ENCODE measurements at places on chromosomes 1 and 21.

GRCh38 chr21:16404776-16405175, 675.0 kb downstream of the USP25 start:
- no peak for DNase-seq

DNA sequence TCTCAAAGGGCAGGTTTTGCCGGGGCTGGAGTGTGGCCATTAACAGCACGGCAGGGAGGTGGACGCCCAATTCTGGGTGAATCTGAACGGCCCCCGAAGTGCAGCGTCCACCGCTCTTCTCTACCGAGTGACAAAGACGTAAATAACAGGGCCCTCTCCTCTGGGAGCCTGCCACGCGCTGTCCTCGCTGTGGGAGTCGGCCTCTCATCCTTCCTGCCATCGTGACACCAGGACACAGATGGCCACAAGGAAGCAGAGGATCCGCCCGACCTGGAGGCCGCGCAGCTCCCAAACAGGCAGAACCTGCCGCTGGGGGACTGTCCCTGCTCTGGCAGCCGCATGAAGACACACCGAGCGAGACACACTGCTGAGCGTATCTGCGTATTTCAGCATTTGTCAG, 12.1 kb upstream of the CDK11B start:
- DNase-seq = no peak

- no peak for DNase-seq
These were observed 76.3 kb downstream of the NPHP4 start for GRCh38 chr1:5915587-5916571.

DNA sequence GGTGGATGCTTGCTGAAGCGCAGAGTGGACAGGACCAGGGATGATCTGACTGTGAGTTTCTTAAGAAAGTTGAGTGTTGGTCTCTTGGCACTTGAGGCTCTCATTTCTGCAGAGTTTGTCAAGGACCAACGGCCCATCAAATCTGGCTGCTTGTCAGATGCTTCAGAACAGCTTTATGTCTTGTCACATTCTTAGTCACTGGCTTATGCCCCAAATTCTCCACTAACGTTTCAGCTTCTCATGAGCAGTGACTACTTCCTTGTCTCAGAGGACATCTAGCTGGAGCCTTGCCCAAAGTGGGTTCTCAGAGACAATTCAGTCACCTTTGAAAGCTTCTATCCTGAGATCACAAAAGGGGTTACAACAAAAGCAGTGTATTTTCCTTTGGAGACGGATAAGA, 92.3 kb downstream of the ST6GALNAC5 start:
- DNase-seq = no peak

DNA sequence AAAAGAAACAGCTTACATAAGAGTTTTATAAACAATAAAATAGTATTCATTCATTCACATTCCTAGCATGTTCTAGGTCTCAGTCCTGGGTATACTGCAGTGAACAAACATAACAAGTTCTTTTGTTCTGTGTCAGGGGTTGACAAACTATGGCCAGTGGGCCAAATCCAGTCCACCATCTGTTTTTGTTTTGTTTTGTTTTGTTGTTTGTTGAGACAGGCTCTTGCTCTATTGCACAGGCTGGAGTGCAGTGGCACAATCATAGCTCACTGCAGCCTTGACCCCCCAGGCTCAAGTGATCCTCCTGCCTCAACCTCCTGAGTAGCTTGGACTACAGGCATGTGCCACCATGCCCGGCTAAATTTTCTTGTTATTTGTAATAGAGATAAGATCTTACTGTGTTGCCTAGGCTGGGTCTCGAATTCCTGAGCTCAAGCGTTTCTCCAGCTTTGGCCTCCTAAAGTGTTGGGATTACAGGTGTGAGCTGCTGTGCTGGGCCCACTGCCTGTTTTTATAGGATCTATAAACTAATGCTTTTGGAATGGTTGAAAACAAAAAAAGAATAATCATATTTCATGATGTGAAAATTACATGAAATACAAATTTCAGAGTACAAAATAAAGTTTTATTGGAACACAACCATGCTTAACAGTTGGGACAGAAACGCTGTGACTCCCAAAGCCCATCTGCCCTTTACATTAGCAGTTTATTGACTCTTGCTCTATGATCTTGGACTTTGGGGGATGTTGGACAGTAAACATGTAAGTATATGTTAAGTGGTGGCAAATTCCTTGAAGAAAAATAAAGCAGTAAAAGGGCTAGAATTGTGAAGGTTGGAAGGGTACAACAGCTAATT, 17.9 kb downstream of the CAPZA1 start:
- DNase-seq = no peak

DNA sequence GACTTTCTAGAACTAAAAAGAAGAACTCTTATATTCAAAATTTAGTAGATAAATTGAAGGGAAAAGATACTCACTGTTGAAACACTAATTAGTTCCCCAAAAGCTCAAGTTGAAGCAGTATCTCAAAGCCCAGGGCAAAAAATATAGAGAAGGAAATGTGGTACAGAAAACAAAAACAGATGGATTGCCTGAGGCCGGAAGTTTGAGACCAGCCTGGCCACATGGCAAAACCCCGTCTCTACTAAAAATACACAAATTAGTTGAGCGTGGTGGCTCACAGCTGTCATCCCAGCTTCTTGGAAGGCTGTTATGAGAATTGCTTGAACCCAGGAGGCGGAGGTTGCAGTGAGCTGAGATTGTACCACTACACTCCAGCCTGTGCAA, 36.0 kb downstream of the FAM177B start:
- DNase-seq = no peak

- DNase-seq = no peak
These were observed 4.0 kb upstream of the ETV3 start for GRCh38 chr1:157142201-157142600.

- no peak for DNase-seq
These were observed 9.1 kb downstream of the LAMC1 start for GRCh38 chr1:183032122-183032921.

- DNase-seq = no peak
These were observed 42.4 kb upstream of the GADD45A start for GRCh38 chr1:67642629-67643028.

DNA sequence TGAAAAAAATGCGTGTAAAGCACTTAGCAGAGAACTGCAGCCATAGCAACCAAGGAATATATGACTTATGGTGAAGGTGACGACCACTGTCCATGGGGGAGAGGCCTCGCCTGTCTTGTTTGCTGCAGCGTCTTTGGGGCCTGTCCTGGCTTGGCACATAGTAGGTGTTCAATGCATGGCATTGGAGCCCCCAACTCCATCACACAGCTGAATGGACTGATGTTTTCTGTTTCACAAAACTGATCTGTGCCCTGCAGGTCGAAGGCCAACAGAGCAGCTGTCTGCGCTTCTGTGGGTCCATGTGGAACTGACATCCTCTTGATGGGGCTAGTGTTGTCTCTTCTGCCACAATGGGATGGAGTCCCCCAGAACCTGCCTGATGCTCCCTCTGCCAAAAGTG, 296.0 kb downstream of the PTPRU start:
- DNase-seq = no peak

- no peak for DNase-seq
These were observed 305.1 kb downstream of the MATN1 start for GRCh38 chr1:30418061-30418938.

DNA sequence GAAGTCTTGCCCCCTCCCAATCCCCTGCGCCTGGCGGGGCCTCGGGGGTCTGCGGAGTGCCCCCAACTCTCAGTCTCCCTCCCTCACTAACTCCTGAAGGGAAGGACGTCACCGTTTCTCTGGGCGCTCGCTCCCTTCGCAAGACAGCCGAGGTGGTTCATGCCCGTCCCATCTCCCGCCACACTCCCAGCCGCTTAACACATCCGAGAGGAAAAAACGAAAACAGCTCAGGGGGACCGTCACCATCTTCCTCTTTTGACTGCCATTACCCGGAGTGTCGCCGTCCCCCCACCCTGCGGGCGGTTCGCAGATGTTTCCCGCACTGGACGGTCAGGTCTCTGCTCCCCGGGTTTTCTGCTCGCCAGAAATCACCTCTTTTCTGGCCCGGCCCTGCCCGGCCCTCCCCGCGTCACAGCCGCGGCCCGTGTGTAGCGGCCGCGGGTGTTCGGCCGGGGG, 532 bp downstream of the ERO1B start:
- peak; percentile 13 for DNase-seq

DNA sequence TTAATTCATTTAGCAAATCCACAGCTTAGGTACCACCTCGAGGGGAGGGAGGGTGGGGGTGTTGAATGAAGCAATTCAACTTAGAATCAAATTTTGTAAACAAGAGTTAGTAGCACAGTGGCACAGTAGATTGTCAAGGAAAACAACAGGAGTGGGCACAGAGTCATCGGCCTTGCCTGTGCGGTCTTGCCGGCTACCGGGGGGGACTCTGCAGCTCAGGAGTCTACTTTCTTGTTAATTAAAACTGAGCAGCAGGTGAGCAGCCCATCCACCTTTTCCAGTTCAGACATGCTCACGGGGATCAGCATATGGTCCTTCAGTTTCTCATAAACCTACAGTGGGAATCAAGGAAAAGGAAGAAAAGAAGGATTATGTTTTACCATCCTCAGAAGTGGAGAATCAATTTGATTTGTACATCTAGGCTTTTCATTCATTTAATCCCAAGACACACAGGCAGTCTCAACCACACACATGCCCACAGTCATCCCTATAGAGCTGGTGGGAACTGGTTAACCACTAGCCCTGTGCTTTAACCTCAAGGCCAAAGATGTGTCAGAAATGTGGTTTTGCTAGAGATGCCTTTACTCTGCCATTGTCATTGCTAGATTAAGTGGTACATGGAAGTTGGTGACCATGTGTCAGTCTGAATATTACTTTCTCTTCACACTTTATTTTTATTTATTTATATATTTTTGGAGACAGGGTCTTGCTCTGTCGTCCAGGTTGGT, 45.0 kb upstream of the BCL10 start:
- DNase-seq = no peak

DNA sequence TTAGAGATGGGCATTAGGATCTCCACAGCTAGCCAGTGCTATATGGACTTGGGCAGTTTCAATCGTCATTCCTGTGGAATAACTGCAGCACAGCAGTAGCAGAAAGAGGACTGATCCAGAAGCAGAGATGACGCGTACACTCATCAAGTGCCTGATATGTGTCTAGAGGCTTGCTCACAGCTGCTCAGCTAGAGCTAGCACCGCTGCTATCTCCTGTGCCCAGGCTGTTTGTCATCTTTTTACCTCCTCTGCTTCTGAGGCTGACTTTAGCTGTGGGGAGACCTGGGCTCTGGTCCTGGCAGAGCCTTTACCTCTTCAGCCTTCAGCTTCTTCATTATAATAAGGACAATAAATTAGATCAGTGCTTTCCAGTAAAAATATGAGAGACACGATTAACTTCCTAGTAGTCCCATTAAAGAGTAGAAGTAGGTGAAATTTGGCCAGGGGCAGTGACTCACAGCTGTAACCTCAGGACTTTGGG, 5.3 kb downstream of the TENT5C start:
- no peak for DNase-seq

DNA sequence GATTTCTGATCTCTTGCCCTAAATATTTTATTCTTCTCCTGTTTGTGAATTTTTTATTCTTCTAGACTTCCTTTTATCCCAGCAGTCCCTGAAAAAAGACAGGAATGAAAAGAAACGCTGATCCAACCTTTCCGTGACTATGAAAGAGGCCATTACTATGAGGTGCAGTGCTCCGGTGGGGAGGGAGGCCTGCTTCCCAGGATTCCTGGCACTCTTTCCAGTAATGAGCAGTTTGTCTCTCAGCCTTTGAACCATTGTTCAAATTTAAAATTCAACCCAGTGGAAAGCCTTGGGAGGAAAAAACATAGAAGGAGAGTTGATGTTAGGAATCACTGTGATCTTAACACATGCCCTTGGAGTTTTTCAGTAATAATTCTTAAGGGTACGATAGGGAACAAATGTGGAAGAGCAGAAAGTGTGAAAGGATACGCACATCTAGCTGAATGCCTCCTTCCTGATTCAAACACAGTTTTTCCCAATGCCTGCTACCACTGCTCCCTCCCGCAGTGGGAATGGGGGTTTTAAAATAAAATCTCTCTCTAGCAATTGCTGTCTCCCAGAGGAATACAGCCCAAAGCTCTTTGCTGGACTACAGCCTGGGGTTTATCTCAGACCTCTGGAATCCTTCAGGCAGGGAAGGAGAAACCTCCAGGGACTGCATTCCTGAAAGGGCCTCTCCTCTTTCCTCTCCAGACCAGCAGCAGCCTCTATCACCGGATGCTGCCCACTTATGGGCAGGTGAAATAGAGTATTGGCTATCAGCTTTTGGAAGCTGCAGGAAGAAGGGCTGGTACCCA, 6.1 kb downstream of the IER5 start:
- no peak for DNase-seq

All from T-helper 9 cell (primary cell).